ENCODE measurements at places on chromosomes 1 and 21.

DNA sequence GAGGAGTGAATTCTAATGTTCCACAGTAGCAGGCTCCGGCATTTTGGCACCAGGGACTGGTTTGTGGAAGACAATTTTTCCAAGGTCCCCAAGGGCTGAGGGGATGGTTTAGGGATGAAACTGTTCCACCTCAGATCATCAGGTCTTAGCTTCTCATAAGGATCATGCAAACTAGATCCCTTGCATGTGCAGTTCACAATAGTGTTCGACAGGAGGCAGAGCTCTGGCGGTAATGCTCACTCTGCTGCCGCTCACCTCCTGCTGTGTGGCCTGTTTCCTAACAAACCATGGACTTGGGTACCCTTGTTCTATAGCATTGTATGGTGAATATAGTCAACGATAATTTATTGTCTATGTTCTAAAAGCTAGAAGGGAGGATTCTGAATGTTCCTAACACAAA lies 16.6 kb downstream of the CRNN start:
- H3K27ac ChIP-seq = no peak overlapping the region
- DNase-seq = no peak
- peaks cover 6% of the 10 kb centered on the region for H3K4me1 ChIP-seq
- H3K4me3 ChIP-seq = no peak overlapping the region
- H3K36me3 ChIP-seq = no peaks in the 10 kb centered on the region
- H3K27me3 ChIP-seq = peaks cover 14% of the 10 kb centered on the region

GRCh38 chr21:46552274-46552673 lies 52.6 kb downstream of the S100B start:
- no peak overlapping the region for H3K4me3 ChIP-seq
- peaks cover 21% of the 10 kb centered on the region for H3K4me1 ChIP-seq
- no peak for DNase-seq
- peaks cover 51% of the 10 kb centered on the region for H3K36me3 ChIP-seq

DNA sequence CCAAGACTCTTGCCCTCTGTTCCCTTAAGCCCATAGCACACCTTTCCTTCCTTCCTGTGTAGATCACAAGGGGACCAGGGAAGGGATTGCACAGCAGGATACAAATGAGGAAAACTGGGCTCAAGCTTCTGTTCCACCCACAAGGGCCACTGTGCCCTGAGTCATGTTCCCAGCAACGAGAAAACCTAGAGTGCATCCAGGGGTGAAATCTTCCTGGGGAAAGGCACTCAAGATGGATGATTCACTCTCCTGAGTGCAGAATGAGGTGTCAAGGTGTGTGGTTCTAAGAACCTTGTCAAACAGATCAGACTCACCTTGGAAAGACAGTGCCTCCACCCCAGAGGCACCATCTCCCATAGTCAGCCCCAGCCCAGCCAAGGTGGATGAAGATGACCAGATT lies 40.7 kb upstream of the EYA3 start:
- H3K36me3 ChIP-seq = no peaks in the 10 kb centered on the region
- no peak overlapping the region for H3K4me3 ChIP-seq
- H3K4me1 ChIP-seq = peaks cover 5% of the 10 kb centered on the region
- DNase-seq = no peak
- H3K27me3 ChIP-seq = peaks cover 76% of the 10 kb centered on the region
- no peak overlapping the region for H3K27ac ChIP-seq

GRCh38 chr1:9369964-9370788 lies 77.5 kb downstream of the SPSB1 start:
- no peaks in the 10 kb centered on the region for H3K36me3 ChIP-seq
- H3K27ac ChIP-seq = no peak overlapping the region
- H3K4me3 ChIP-seq = no peak overlapping the region
- no peaks in the 10 kb centered on the region for H3K4me1 ChIP-seq
- H3K27me3 ChIP-seq = no peaks in the 10 kb centered on the region
- DNase-seq = no peak

- DNase-seq = no peak
- no peak overlapping the region for H3K27ac ChIP-seq
- H3K27me3 ChIP-seq = peaks cover 6% of the 10 kb centered on the region
- H3K36me3 ChIP-seq = no peaks in the 10 kb centered on the region
- no peaks in the 10 kb centered on the region for H3K4me1 ChIP-seq
Observed at GRCh38 chr21:30882866-30883597, 1.7 kb upstream of the KRTAP11-1 start.

GRCh38 chr1:106111044-106111443 lies 945.4 kb upstream of the PRMT6 start:
- no peaks in the 10 kb centered on the region for H3K36me3 ChIP-seq
- no peaks in the 10 kb centered on the region for H3K27me3 ChIP-seq
- H3K4me3 ChIP-seq = no peak overlapping the region
- no peak overlapping the region for H3K27ac ChIP-seq

GRCh38 chr1:221827307-221827642 lies 85.4 kb upstream of the DUSP10 start:
- peaks cover 6% of the 10 kb centered on the region for H3K36me3 ChIP-seq
- DNase-seq = no peak
- no peak overlapping the region for H3K4me3 ChIP-seq
- H3K27ac ChIP-seq = peak overlapping the region; percentile 51
- peaks cover 2% of the 10 kb centered on the region for H3K27me3 ChIP-seq

DNA sequence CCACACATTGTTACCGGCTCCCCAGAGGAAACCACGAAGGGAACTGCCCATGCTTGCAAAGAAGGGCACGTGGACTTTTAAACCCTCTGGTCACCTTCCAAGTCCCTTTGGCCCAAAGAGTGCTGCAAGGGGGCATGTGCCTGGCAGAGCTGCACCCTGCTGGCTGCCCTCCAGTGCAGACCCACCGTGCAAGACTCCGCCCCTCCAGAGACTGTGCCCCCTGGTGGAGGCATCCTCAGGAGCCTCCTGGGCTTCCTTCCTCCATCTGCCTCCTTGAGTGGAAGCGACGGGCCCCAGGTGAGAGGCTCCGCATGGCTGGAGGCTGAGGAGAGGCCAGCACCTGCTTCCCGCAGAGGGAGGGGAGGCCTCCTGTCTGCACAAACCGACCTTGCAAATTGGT lies 100.6 kb downstream of the CRYAA start:
- no peak overlapping the region for H3K4me3 ChIP-seq
- no peaks in the 10 kb centered on the region for H3K36me3 ChIP-seq
- no peaks in the 10 kb centered on the region for H3K27me3 ChIP-seq
- DNase-seq = no peak
- H3K27ac ChIP-seq = no peak overlapping the region
- no peaks in the 10 kb centered on the region for H3K4me1 ChIP-seq

DNA sequence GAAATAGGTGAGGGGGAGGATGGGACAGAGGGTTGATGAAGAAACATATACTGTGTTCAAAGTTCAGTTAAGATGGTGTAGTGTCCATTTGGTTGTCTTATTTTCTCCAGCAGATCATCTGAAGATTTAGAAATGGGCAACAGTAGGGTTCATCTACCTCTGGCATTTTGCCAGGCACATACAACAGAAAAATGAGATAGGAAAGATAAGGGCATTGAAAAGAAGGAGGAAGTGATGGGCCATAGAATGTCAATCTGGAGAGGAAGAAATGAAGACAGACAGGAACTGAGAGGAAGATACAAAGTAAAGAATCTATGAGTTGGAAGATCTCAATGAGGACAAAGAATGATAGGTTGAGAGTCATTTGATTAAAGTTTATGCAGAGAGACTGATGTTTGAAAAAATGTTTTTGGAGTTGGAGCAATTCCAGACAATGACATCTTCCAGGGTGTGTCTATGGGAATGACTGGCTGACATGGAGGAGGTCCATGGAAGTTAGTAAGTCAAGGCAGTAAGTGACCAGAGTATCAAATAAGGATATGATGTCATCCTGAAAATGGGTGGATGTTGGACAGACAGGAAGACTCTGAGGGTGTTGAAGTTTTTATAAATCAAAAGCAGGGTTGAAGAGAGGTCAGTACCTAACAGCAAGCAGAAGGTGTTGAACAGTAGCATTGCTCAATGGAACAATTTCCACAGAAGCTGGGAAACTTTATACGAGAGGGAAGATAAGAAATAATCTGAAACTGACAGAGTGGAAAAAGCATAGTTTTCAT lies 18.7 kb upstream of the CD55 start:
- no peak for DNase-seq
- H3K36me3 ChIP-seq = no peaks in the 10 kb centered on the region
- peaks cover 13% of the 10 kb centered on the region for H3K4me1 ChIP-seq
- no peak overlapping the region for H3K4me3 ChIP-seq

DNA sequence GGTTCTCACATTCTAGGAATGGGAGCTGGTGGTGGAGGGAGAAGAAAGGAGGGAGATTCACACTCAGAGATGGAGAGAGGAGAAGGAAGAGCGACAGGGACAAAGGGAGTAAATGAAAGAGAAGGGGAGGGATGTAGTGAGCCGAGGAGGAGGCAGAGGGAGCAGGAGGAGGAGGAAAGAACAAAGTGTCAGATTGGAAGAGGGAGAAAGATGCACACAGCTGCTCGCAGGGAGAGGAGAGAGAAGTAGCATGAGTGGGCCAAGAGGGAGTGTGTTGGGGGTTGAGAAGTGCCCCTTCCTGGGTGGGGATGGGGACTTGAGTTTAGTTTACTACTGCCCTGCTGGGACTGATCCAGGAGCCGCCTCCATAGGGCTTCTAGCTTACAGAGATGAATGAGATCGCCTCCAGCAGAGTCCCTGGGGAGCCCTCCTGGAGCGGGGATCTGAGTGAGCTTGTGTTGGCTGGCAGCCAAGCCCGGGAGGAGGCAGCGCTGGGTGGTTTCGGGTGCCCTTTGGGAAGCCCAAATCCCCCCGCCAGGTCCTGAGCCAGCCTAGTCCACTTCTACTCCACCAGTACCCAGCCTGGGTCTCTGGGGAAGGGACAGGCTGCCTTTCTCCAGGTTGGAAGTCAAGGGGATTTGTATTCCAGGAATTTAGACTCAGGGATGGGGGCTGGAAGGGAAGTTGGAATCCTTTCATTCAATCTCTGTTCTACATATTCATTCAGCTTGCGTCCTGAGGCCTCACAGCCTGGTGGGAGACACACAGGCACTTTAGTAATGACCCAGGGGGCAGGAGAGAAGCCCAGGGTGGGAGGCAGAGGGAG lies 20.9 kb downstream of the PTPRU start:
- peaks cover 3% of the 10 kb centered on the region for H3K4me1 ChIP-seq
- H3K4me3 ChIP-seq = no peak overlapping the region
- H3K27ac ChIP-seq = no peak overlapping the region
- peaks cover 42% of the 10 kb centered on the region for H3K27me3 ChIP-seq

- no peak overlapping the region for H3K4me3 ChIP-seq
- peaks cover 15% of the 10 kb centered on the region for H3K36me3 ChIP-seq
- peaks cover 36% of the 10 kb centered on the region for H3K4me1 ChIP-seq
- peak overlapping the region; percentile 10 for H3K27ac ChIP-seq
- DNase-seq = no peak
Observed at GRCh38 chr1:35886577-35887431, 3.8 kb downstream of the AGO1 start.

All from activated T-helper 2 cell treated with anti-CD3 and anti-CD28 coated beads, Interferon-gamma antibody, Interleukin-2, Interleukin-4, amounts not matched to agents 10 μg/mL and 5 μg/mL and 100 μg/mL, durations not matched to agents 14 hours and 24 hours and 36 hours (primary cell).